Right ventricle myocardium inferior (tissue), 1 donor: ENCODE measurements at places on chromosomes 6 and 20.

- no peak for DNase-seq
These were observed 94.9 kb downstream of the L3MBTL3 start for GRCh38 chr6:130113201-130113710.

DNA sequence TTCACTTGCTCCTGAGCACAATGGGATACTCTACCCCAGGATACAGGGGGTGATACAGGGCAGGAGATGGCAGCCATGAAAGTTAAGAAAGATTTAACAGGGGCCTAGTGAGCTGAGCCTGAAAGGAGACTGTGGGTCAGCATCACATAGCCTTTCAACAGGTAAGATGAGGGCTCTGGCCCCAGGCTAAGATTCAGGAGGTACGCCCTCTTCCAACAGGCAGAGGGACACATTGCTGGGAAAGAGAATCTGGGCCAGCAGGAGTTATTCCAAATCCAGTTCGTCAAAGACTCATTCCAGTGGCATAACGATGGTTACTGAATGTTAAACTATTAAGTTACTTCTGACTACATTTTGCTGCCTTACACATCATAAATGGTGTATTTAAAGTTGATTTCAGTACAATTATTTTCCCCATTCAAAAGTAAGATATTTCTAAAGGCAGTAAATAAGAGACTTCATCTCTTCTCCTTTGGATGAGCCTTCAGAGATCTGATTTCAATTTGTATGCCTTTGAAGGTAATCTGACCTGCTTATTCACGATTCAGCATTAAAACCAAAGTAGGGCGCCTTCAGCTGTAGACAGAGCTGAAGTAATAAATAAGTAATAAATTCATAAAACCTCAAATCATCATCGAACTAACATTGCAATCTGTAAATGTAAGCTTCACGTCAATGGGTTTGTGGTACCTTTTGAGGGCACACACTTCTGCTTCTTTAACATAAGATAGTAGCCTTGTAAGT is 62.4 kb downstream of the HS3ST5 start:
- no peak for DNase-seq

DNA sequence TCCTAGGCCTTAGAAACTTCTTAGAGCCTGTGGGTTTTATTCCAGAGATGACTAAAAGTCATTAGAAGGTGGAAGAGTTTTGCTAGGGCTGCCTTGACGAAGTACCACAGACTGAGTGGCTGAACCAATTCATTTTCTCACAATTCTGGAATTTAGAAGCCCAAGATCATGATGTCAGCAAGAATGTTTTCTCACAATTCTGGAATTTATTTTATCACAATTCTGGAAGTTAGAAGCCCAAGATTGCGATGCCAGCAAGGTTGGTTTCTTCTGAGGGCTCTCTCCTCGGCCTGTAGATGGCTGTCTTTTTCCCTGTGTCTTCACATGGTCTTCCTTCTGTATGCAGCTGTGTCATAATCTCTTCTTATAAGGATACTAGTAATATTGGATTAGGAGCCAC is 672.9 kb upstream of the MARCKS start:
- DNase-seq, result no peak

DNA sequence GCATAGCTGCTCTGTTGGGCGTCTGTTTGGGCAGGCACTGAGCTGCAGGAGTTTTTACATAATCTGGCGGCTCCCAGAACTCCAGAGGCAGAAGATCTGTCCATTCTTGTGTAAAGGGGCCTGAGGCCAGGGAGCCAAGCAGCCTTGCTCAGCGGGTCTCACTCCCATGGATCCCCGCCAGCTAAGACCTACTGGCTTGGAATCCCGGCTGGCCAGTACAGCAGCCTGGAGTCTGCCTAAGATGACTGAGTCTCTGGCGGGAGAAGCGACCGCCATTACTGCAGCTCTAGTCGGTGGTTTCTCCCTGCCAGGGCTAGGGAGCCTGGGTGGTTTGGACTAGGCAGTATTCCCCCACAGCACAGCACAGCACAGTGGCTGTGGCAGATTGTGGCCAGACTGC is 268.4 kb upstream of the SYNCRIP start:
- DNase-seq, result no peak

DNA sequence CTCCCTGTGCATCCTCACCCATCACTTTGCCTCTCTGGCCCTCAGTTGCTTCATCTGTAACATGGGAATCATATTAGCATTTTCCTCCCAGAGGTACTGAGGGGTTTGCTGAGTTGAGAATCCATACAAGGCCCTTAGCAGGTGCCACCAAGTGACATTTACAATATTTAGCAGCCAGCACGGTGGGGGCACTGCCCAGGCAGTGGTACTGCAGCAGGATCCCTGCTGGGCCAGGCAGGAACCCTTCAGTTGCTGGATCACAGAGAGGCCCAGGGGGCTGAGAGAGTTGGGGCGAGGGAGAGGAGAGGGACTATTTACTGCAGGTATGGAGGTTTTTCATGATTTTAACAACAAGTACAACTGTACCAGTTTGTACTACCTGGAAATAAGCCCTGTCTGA is 65.9 kb downstream of the CDH22 start:
- no peak for DNase-seq
